ENCODE measurements at places on chromosomes 12 and 14.

DNA sequence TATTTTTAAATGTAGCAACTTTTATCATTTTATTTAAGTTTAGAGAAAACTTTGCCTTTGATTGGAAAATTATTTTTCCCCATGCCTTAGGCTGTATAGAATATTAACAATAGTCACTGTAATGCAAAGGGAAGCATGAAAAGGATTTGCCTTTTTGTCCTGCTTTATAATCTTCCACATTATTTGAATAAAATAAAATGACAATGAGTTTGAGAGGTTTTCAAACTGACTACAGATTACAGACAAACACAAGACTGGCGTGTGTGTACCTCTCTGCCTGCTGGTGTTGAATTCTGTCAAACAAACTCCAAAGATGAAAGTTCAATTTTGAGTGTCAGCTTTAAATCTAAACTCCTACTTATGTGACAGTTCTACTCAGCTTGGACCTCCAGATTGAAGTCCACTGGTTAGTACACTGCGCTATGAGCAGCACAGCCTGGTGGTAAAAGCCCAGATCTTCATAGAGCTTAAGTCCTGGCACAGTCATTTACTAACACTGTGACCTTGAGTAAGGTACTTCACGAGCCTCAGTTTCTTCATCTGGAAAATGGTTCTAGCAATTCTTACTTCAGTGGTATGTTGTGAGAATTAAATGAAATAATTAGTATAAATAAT lies 98.3 kb upstream of the CPNE8 start:
- DNase-seq: no peak

DNA sequence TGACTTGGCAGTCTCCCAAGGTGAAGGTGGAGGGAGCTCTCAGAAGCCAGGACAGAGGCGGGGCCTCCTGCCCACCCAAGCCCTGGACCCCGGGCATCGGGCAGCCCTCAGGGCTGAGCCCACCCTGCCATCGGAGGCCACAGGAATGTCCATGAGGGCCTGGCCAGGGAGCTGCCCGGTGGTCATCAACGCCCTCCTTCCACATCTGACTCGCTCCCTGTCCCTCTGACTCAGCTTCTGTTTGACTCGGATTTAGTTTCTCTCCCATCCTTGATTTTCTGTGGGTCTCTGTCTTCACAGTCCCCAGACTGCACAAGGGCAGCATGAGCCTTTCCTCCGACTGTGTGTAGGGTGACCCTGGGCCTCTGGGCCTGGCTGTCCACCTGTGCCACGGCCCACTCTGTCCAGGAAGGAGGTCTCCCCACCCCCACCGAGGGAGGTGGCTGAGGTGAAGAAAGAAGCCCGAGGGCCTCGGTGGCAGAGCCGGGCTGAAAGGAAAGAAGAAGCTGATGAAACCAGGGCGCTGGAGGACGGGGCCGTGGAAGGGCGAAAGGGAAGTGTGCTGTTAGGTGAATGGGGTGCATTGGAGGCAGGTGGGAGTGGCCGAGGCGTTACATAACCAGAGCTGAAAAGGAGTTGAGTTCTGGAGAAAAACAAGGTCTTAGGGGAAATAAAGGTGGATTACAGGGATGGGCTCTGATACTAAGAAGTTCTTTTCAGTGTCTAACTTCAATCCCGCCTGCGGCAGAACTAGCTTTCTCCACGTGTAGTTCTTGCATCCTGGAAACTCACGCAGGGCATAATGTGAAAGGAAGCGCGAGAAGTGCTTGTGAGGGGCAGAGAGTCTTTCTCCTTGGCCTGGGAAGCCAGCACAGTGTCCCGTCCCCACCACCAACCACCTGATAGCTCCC lies 16.7 kb upstream of the TMEM106C start:
- DNase-seq: peak; percentile 42

GRCh38 chr12:130557201-130557600 lies 158.9 kb downstream of the RIMBP2 start:
- no peak for DNase-seq

GRCh38 chr14:63909984-63910383 lies 57.2 kb downstream of the SYNE2 start:
- no peak for DNase-seq

GRCh38 chr12:89877671-89878070 lies 169.0 kb upstream of the ATP2B1 start:
- DNase-seq: no peak

DNA sequence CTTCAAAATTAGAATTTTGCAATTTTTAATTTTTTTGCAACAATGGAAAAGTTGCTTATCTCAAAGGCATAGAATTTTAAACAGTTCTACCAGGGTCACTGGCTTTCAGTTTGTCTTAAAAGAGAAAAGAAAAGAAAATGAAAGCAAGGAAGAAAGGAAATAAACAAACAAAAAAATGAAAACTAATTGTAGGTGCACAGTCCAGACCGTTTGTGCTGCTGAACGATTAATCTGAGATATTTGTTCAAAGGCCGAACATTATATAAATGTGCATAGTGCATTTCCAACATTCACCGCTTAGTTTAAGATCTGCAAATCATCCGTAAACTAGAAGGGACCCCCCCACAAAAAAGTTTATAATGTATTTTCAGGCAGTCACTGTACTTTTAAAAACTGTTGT lies 5.5 kb upstream of the OTX2 start:
- DNase-seq: no peak

DNA sequence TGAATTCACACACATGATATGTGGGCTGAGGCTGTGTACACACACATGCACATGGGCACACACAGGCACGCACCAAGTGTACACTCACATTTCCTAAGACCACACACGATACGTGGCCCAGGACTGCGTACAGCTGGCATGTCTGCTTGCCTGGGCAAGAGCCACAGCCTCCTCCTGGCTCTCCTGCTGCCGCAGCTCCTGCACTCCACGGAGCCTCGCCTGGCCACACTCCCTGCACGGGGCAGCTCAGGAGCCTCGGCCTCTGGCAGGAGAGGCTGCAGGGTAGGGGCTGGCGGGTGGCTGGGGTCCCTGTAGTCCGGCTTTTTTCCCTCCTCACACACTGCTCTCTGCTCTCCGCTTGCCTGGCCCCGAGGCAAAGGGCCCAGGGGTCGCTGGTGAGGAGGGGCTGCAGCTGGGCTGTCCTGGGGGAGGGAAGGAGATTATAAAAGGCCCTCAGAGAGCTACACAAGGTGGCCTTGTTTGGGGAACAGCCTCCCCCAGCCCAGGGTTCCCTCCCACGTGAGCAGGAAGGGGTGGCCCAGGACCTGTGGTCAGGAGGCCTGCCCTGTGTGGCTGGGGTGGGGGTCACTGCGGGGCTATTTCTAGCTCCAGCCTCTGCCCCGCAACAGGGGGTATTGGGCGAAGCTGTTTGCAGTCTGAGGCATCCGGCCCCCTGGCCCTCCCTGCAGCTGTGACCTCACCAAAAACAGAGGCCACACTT lies 89.0 kb upstream of the SFSWAP start:
- DNase-seq: no peak

Measured in sigmoid colon (tissue), 7 donors.